ENCODE measurements at places on chromosomes 12 and 14.

DNA sequence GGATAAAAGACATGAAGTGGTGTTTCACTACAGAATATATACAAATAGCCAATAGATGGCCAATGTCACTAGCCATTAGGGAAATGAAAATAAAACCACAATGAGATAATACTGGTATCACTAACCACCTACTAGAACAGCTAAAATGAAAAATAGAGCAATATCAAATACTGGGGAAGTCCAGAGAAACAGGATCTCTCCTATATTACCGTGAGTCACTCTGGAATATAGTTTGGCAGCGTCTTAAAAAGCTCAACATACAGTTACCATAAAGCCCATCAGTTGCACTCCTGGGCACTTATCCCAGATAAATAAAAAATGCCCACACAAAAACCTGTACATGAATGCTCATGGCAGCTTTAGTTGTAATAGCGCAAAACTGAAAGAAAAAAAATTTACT, 101.7 kb downstream of the TMTC1 start:
- no peak for DNase-seq

DNA sequence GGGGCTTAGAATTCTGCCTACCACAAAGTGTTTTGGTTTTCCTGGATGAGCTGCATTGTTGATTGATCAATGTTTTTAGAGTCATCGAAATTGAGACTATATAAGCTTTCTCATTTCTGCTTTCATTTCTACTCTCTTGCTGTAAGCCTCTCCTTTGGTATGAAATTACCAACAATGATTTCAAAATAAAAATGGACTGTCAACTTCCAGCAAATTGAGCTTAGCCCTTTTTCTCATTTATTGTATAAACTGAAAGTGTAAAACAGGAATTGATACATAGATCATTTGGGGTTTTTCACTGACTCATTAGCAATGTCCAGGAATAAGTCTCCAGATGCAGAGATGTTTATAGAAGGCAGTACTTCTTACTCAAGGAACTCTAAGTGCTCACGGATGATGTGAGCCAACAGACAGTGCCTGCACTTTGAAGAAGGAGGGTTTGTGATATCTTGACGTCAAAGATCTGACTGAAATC, 20.0 kb upstream of the PCNX1 start:
- no peak for DNase-seq

DNA sequence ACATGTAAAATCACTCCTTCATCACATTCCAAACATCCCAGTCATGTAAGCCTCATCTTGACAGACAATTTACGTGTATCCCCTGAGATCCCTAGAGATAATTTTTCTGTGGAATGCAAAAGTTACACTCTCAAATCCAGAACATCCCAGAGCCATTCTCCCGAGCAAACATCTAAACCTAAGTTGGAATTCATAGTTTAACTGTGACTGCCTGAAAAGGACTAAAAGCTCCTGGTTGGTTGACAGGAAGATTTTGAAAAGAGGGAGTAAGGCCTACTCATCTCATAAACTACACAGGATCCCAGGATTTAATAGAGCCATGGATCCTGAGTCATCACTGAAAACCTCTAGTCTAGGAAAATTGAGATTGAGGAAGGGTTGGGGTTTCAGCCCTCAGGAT, 123.6 kb downstream of the SCN8A start:
- no peak for DNase-seq

- no peak for DNase-seq
Observed at GRCh38 chr12:64733857-64734256, 25.3 kb downstream of the GNS start.

DNA sequence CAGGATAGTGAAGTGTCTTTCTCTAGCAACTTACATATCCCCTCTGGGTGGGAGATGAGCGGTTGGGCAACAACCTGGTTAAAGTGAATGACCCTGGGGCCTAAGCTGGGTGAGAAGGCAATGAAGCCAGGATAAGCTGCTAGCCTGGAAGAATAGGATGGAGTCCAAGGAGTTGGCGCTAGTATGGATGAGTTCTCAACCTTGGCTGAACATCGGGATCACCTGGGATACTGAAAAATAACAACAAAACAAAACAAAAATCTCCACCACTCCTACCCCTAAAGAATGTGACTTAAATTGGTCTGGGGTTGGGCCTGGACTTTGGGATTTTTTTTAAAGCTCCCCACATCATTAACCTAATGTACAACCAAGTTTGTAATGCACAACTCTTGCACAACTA, 4.8 kb upstream of the RPS6KA5 start:
- no peak for DNase-seq

DNA sequence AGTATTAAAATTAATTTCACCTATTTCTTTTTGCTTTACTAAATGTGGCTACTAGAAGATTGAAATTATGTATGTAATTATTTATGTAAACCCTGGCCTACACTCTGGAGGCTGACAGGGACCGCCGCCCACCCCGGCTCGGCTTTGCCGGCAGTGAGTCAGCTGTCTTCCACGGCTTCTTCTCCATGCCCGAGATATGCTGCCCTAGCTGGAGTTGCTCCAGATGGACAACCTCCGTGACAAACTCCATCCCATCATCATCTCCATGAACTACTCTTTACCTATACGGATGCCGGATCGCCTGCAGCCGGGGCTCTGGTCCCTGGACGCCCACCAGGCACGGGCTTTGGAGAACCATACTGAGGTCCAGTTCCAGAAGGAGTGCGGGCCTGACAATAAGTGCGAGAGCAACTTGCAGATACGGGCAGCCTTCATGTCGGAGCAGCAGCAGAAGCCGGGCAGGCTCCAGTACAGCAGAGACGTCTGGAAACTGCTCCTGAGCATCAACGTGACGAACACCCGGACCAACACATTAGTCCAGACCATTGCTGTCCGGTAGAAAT, 86.9 kb upstream of the NID2 start:
- DNase-seq, result no peak

GRCh38 chr14:100528962-100529560, 58.2 kb downstream of the BEGAIN start:
- DNase-seq, result no peak

DNA sequence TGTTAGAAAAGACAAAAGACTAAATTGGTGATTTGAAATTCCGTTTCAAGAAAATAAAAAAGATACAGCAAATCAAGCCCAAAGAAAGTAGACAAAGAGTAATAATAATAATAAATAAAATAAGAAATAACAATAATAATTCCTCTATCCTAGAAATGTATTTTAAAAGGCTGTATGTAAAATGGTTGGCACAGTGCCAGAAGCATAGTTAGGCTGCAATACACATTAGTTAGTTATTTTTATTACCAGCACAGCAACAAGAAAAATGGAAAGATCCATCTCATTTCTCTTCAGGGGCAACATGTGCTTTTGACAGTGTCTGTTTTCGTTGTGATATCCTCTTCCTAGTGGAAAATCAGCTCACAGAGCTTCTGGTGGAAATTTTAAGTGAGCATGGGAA, 174.1 kb upstream of the TMTC1 start:
- DNase-seq, result no peak

- peak; percentile 57 for DNase-seq
Observed at GRCh38 chr12:32535288-32535999, 136.1 kb downstream of the FGD4 start.

DNA sequence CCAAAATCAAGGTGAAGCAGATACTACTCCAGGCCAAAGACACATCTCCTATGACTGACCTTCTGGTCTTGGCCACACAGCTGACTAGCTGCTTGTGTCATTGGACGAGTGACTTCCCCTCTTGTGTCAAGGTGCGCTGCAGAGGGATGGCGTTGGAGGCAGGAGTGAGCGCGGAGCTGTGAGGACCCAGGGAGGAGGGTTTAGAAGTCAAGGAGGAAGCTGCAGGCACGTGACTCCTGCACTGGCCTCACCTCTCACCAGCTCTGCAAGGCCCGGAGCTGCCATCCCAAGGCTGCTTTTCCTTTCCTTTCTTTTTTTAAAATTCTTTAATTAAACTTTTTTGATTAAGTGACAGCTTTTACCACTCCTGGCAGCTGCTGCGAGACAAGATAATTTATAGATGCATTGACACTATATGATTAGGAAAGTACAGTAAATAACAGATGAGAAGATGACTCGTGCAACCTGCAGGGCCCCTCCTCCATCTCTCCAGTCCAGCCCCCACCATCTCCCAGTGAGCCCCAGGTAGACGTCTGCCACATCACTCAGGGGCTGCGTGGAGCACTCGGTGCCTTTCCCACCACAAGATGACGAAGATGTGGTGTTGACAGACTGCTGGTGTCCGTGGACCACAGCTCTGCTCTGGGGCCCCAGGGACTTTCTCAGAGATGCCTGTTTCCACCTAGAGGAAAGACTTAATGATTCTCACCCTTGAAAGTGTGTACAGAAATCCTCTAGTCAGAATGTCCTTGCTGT, 350.6 kb downstream of the CACNA1C start:
- DNase-seq, result no peak

GRCh38 chr14:57066887-57067513, 201.7 kb downstream of the EXOC5 start:
- peak; percentile 83 for DNase-seq

- no peak for DNase-seq
Observed at GRCh38 chr14:100098171-100098570, 32.9 kb downstream of the EVL start.

GRCh38 chr12:49232940-49233841, 31.7 kb upstream of the TUBA1C start:
- peak; percentile 77 for DNase-seq

DNA sequence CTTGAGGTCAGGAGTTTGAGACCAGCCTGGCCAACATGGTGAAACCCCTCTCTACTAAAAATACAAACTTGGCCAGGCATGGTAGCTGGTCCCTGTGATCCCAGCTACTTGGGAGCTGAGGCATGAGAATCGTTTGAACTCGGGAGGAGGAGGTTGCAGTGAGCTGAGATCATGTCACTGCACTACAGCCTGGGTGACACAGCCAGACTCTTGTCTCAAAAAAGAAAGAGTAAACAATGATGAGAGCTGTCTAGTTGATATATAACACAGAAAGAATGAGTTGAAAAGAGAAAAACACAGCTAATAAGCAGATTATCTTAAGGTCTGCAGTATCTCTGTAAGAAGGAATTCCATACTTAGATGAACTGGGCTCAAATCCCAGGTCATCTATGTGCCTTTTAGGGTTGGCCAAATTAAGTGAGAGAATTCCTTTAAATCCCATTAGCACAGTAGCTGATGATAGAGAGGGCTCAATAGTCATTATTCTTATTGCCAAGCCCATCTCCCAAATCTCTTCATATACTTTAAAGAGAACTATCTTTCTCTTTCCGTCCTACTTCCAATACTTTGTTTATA, 31.1 kb upstream of the STRAP start:
- DNase-seq, result no peak

DNA sequence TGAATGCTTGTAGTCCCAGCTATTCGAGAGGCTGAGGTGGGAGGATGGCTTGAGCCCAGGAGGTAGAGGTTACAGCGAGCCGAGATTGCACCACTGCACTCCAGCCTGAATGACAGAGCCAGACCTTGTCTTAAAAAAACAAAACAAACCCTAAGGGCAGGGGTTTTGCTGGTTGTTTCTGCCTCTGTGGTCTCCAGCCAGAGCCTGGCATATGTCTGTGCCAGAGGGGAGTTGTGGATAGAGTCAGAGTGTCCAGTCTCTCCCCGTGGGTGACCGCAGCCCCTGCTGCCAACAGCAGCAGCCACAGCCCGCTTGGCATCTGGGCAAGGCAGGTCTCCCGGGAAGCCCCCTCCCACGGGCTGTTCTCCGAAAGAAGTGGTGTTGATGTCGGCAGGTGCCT, 37.6 kb downstream of the MVK start:
- DNase-seq, result no peak

DNA sequence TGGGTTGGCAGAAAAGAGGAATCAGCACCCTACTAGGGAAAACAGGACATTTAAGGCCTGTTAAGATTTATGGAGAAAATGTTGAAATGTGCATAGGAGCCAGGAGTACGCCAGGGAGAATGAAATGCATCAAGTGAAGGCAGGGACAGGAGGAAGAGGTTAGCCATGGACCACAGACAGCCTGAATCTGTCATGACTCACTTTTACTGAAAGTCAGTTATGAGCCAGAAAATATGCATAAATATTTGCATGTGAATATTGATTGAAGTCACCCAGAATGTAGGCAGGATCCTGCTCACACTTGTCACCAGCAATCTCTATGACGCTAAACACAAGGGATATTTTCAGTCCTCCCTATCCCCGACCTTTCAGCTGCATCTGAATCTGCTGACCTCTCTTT, 25.1 kb upstream of the CDK17 start:
- no peak for DNase-seq

GRCh38 chr12:77167801-77168200, 102.4 kb upstream of the E2F7 start:
- no peak for DNase-seq

- no peak for DNase-seq
Observed at GRCh38 chr12:131980263-131980662, 30.5 kb downstream of the EP400 start.

DNA sequence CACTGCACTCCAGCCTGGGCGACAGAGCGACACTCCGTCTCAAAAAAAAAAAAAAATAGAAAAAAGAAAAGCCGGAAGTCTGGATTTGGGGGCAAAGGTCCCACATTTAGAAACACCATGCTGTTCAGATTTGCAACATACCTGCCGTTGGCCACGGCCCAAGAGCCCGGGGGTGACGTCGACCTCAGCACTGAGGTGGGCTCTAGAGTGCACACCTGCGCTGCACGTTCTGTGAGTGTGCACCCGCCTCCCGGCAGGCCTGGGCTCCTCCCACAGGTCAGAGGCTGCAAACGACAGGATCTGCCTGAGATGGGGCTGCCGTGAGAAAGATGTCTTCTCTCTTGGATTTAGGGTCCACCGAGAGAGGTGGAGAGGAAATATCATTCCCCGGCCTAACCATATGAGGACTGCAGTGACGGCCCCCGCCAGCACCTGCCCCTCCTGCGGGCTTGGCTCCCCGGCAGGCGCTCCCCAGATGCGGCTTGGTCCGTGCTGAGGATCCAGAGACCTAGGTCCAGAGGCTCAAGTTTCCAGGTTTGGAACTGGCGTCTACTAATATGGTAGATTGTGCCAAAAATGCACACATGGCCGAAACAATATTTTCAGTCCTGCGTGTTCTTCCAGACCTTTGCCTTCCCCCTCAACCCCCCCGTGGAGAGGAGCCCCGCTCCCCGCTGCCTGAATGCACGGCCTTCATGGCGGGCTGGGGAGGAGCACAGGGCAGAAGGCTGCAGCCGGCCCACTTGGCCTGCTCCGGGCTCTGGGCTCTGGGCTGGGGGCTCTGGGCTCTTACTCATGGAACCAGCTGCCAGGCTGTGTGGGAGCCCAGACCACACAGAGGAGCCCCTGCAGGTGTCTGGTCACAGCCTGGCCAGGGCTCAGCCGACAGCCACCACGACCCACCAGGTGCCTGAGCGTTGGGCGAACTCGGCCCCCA, 58.8 kb upstream of the FBRSL1 start:
- DNase-seq, result peak; percentile 46

Measured in GM23338 (cell line).